ENCODE measurements at places on chromosomes 3 and 15. TPM values are rescaled to one million over a fixed set of nuclear protein-coding genes. Genes with fewer than 3 reads are reported as not detected.

- H3K27ac ChIP-seq = no peak overlapping the region
- no peak for DNase-seq
- no peaks in the 10 kb centered on the region for H3K36me3 ChIP-seq
- H3K4me1 ChIP-seq = no peaks in the 10 kb centered on the region
Observed at GRCh38 chr3:120177151-120177550, 82.9 kb upstream of the GSK3B start.

GRCh38 chr15:67915461-67916374 is 75.9 kb upstream of the RNU6-1 start:
- DNase-seq = no peak
- no peak overlapping the region for H3K27ac ChIP-seq
- H3K27me3 ChIP-seq = no peaks in the 10 kb centered on the region
- no peak overlapping the region for H3K4me3 ChIP-seq

- H3K27me3 ChIP-seq = no peaks in the 10 kb centered on the region
- H3K4me1 ChIP-seq = no peaks in the 10 kb centered on the region
- no peak overlapping the region for H3K4me3 ChIP-seq
- H3K27ac ChIP-seq = no peak overlapping the region
Observed at GRCh38 chr15:97998307-97999071, 38.0 kb downstream of the ARRDC4 start.

Gene DUOX1
- total RNA-seq = 0.08 TPM

Gene AMIGO3
- 0.18 TPM for total RNA-seq

Gene FURIN
- total RNA-seq = 39.9 TPM

DNA sequence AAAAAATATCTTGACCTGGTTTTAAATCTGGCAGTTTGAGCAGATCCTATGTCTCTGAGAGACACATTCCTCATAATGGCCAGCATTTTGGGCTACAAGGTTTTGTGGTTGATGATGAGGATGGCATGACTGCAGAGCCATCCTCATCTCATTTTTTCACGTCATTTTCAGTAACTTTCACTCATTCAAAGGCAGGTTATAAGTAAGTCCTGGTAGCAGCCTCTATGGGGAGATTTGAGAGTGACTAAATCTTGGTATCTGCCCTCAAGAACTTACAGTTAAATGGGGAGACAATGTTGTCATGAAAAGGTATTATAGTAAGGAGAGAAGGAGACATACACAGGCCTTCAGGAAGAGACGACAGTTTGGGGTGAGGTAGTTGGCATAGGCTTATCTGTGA is 14.5 kb downstream of the TIGIT start:
- no peaks in the 10 kb centered on the region for H3K36me3 ChIP-seq
- H3K27me3 ChIP-seq = no peaks in the 10 kb centered on the region
- peak overlapping the region; percentile 57 for H3K27ac ChIP-seq
- H3K4me3 ChIP-seq = no peak overlapping the region
- peaks cover 32% of the 10 kb centered on the region for H3K4me1 ChIP-seq
- DNase-seq = no peak

GRCh38 chr3:61381745-61382392 is 130.6 kb upstream of the FHIT start:
- no peaks in the 10 kb centered on the region for H3K36me3 ChIP-seq
- DNase-seq = no peak
- H3K27me3 ChIP-seq = no peaks in the 10 kb centered on the region
- no peak overlapping the region for H3K27ac ChIP-seq

Gene GNAT1
- not detected for total RNA-seq

Gene SLC28A2
- total RNA-seq = not detected

Gene KCNMB2
- total RNA-seq = 7.5 TPM

Gene DNAH12
- total RNA-seq = 0.19 TPM

DNA sequence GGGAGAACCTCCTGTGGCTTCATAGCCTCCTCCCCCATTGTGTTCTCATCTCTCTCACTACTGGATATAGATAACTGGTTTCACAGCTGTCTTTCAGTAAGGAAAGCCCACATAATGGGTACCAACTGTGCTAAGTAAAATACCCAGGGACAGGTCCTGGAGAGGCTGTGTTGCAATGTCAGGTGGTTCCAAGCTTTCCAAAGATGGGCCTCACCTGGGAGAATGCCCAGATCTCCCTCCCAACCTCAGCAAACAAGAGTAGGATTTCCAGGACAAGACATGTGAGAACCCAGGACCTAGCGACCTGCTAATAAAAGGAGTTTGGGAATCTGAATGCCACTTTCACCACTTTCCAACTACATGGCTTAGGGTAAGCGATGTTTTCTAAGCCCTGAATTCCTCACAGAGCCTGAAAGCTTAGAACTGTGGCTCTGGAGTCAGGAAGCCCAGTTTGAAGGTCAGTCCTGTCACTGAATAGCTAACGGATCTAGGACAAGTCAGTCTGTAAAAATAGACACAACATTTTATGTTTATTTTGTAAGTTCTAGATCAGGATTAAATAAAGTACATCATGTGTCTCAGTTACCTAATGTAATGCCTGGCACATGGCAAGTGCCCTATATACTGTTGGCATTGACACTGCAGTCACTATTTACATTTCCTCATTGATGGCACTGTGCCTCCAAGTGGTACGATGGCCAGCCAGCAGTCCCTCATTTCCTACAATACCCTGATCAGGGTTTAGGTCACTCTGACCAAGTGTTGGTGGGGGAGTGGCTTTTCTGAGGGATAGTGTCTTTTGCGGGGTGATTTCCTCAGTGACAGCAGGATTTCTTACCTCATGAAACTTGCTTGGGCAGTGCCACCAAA is 11.9 kb downstream of the CERS3 start:
- no peak for DNase-seq
- H3K27me3 ChIP-seq = no peaks in the 10 kb centered on the region
- no peaks in the 10 kb centered on the region for H3K4me1 ChIP-seq
- H3K4me3 ChIP-seq = no peak overlapping the region
- no peaks in the 10 kb centered on the region for H3K36me3 ChIP-seq
- H3K27ac ChIP-seq = no peak overlapping the region

Gene MESP2
- not detected for total RNA-seq

GRCh38 chr3:159854500-159855124 is 134.0 kb upstream of the IL12A start:
- no peaks in the 10 kb centered on the region for H3K27me3 ChIP-seq
- no peaks in the 10 kb centered on the region for H3K36me3 ChIP-seq
- peaks cover 13% of the 10 kb centered on the region for H3K4me1 ChIP-seq
- H3K27ac ChIP-seq = no peak overlapping the region
- no peak overlapping the region for H3K4me3 ChIP-seq

DNA sequence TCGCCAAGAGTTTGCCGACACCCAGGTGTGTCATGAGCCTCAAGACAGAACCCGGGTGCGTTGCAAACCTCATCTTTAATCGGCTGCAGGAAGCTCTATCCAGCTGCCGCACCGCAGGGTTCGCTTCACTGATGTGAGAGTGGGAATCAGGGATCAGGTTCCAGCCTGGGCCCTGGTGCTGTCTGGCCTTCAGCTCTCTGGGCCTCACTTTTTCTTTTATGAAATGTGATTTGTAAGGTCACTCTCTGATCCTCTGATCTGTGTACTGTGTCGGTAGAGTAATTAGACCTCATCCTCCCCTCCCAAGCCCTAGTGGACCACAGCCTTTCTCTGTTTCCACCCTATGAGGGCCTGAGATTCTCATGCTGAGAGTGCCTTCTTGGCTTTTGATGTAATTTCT is 202.8 kb upstream of the UBE2E1 start:
- H3K4me1 ChIP-seq = no peaks in the 10 kb centered on the region
- H3K27ac ChIP-seq = no peak overlapping the region
- no peaks in the 10 kb centered on the region for H3K36me3 ChIP-seq
- DNase-seq = no peak
- H3K27me3 ChIP-seq = no peaks in the 10 kb centered on the region
- H3K4me3 ChIP-seq = no peak overlapping the region

DNA sequence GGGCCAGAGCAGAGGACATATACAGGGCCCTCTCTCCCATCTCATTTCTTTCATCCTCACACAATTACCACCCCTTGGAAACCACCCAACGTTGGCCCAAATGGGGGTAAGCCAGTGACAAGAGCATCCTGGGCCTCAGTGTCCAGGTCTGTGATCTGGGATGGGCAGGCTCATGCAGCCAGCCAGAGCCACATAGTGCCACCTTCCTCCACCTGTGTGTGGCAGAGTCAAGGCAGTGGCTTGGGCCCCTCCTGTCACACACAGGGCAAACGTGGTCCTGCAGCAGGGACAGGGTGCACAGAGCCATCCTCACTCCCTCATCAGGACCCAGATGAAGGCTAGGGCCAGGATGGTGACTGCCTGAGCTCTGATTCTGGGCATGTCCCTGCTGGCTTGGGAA is 2.3 kb upstream of the MYL3 start:
- no peaks in the 10 kb centered on the region for H3K27me3 ChIP-seq
- no peak for DNase-seq
- no peak overlapping the region for H3K4me3 ChIP-seq
- no peaks in the 10 kb centered on the region for H3K4me1 ChIP-seq

DNA sequence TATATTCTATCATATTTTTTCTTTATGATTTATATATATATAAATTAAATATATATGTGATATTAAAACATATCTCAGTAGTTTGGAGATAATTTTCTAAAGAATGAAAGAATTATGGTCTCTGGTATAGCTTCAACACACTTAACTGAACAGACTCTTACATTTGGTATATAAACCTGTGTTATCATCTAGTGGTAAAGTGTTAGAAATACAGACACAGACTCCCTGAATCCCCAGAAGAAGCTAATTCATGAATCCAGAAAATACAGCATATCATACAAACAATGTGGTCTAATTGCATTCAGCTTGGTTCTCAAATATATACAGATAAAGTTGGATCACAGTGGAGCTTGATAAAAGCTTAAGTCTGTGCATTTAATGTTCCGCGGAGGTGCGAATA is 1100.4 kb downstream of the ROBO2 start:
- H3K4me3 ChIP-seq = no peak overlapping the region
- no peaks in the 10 kb centered on the region for H3K36me3 ChIP-seq
- H3K27ac ChIP-seq = no peak overlapping the region
- H3K27me3 ChIP-seq = no peaks in the 10 kb centered on the region
- DNase-seq = no peak

DNA sequence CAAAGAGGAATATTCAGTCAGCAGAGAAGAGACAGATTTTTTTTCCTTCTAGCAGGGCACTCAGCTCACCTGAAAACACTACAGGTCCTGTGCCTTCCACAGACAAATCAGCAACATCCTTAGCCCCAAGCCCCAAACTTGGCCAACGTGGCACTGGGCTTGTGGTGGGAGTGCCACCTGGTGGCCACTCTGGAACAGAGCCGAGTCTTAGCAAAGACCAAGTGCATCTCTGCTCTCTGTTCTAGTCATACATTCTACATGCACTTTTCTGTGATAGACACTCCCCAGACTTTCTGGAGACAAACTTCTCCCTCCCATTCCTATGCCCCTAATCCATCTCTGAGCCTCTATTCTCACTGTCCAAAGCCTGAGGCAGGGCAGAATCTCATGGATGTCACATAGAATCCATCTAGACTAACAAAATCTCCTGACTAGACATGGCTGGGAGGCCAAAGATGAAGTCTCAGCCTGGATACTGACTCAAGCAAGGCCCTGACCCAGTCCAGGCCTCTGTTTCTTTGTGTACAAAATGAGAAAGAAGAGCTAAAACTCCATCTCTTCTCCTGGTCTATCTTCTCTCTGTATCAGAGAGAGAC is 5.1 kb upstream of the SEMA7A start:
- peak; percentile 55 for DNase-seq
- no peak overlapping the region for H3K27ac ChIP-seq
- H3K4me3 ChIP-seq = no peak overlapping the region

All from GM12878 (cell line).